Esophagus squamous epithelium (tissue), 5 donors: ENCODE measurements at places on chromosomes 3 and 15. TPM values are rescaled to one million over a fixed set of nuclear protein-coding genes. Genes with fewer than 3 reads are reported as not detected.

The IQCB1 gene
- 33.8 TPM for total RNA-seq

The GPR149 gene
- total RNA-seq: not detected

The ANKUB1 gene
- total RNA-seq: not detected

The SLC9C1 gene
- total RNA-seq: not detected

The SAMD7 gene
- total RNA-seq: not detected
